Activated T-cell treated with anti-CD3 and anti-CD28 coated beads, Interleukin-2, amount 50 U/mL, for 72 hours (primary cell): ENCODE measurements at places on chromosomes 2 and 18. TPM values are rescaled to one million over a fixed set of nuclear protein-coding genes. Genes with fewer than 3 reads are reported as not detected.

DNA sequence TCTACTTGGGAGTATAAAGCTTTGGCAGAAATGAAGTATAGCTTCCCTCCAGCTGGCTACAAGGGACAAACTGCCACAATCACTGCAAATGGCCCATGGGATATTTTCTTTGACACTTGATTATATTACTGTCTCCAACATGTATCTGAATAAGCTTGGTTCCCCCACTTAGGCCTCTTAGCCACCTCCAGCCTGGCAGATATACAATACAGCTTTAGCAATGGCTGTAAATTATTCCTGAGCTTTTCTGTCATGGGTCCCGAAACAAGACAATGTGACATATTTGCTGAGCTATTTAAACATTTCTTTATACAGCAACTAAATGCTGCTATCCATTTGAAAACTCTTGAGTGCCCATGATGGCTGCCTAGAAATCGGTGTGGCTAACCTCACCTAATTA is 406.2 kb downstream of the SUCLG1 start:
- H3K4me3 ChIP-seq, result no peak overlapping the region
- no peaks in the 10 kb centered on the region for H3K36me3 ChIP-seq
- H3K27ac ChIP-seq, result no peak overlapping the region
- DNase-seq, result no peak

- no peak for DNase-seq
- peaks cover 34% of the 10 kb centered on the region for H3K4me1 ChIP-seq
- no peaks in the 10 kb centered on the region for H3K27me3 ChIP-seq
- H3K36me3 ChIP-seq, result peaks cover 2% of the 10 kb centered on the region
- H3K27ac ChIP-seq, result peak overlapping the region; percentile 34
Measured at GRCh38 chr2:171391532-171391931, 42.3 kb downstream of the METTL8 start.

- peaks cover 13% of the 10 kb centered on the region for H3K36me3 ChIP-seq
- H3K4me3 ChIP-seq, result no peak overlapping the region
- no peak overlapping the region for H3K27ac ChIP-seq
- no peaks in the 10 kb centered on the region for H3K4me1 ChIP-seq
Measured at GRCh38 chr2:165891345-165891744, 62.2 kb downstream of the TTC21B start.

DNA sequence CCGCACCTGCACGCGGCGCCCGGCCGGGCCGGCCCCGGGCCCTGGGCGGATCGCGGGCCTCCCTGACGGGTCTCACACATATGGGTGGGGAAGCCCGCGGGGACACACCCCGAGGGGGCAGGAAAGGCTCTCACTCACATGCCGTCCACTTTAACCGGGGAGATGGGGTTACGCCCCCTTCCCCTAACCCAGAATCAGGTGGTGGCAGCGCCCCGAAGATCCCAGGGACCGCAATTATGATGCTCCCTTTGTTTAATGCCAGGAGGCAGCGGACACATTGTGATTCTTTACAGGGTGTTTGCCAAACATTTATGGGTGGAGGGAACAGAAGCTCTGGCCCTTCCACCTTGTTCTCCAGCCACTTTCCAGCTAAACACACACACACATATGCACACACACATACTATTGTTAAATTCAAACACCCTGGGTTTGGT is 424 bp upstream of the ANKRD44 start:
- peaks cover 3% of the 10 kb centered on the region for H3K36me3 ChIP-seq
- H3K27me3 ChIP-seq, result no peaks in the 10 kb centered on the region
- peaks cover 72% of the 10 kb centered on the region for H3K4me1 ChIP-seq

- H3K27me3 ChIP-seq, result no peaks in the 10 kb centered on the region
- peaks cover 33% of the 10 kb centered on the region for H3K36me3 ChIP-seq
- no peak overlapping the region for H3K4me3 ChIP-seq
- peaks cover 13% of the 10 kb centered on the region for H3K4me1 ChIP-seq
Measured at GRCh38 chr2:6982934-6983589, 65.8 kb downstream of the RNF144A start.

DNA sequence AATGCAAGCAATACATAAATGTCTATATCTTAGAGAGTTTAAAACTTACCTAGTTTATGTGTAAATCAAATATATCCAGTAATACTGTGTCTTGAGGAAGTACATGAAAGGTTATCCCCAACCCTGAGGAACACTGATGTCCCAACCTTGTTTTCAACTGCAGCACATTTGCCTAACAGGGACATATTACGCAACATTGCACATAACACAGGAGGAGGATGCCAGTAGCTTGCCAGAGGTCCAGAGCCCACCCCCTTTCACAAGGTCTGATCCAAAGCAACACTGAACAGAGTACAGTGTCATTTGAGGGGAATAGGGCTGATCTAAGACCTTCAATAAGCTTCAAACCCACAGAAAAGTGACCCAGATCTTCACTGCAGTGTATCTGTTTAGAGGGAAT is 678.5 kb downstream of the ARHGAP15 start:
- H3K27ac ChIP-seq, result no peak overlapping the region
- no peak for DNase-seq
- H3K4me1 ChIP-seq, result peaks cover 9% of the 10 kb centered on the region

DNA sequence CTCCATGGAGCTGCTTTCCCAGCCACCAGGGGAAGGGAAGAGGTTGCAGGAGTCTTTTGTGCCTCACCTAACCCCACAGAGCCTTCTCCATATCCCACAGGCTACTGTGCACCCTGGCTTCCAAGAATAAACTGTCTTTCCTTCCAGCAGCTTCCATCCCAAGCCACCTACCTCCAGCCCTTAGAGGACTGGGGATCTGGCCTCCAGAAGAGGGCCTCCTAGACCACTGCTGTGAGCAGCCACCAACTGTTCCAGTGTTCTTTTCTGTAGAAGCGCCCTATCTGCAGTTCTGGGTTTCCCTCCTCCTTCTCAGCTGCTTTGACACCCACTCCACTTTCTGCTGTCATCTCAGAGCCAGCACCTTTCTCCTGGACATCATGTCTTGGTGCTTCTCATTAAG is 30.7 kb upstream of the REG3G start:
- H3K27ac ChIP-seq, result no peak overlapping the region
- DNase-seq, result no peak
- H3K4me1 ChIP-seq, result no peaks in the 10 kb centered on the region

GRCh38 chr2:183951630-183952029 is 646.7 kb upstream of the ZNF804A start:
- no peaks in the 10 kb centered on the region for H3K36me3 ChIP-seq
- H3K4me1 ChIP-seq, result no peaks in the 10 kb centered on the region
- no peak overlapping the region for H3K27ac ChIP-seq
- H3K27me3 ChIP-seq, result no peaks in the 10 kb centered on the region
- no peak for DNase-seq

DNA sequence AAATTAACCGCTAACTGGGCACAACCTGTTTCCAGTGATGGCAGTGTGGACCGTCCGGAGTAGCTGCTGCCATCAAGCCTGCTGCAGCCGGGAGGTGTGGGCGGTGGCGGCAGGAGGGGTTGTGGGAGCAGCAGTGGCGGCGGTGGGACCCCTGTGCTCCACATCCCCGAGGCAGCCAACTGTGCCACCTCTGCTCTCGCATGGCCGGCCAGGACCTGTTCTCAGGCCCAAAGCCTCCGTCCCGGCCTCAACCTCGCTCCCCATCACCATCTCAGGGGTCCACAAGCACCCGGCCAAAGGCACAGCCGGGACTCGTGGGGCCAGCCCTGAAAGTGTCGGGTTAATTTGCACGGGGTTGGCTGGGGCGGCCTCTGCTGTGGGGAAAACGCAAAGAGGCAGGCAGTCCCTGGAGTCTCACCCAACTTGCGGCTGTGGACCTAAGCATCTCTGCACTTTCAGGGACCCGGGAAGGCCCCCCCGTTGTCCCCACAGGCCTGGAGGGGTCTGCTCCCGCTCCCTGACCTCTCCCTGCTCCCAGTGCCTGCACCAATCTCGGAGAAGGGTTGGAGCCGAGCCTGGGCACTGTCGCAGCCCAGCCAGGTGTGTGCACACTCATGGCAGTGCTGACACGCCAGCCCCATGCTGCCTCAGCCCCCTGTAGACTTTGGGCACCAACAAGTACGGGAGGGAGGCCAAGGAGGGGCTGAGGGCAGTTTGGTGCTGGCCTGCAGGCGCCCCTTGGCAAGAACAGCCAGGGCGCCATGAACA is 44.4 kb upstream of the PEX13 start:
- H3K4me1 ChIP-seq, result peaks cover 38% of the 10 kb centered on the region
- H3K27ac ChIP-seq, result no peak overlapping the region
- no peak for DNase-seq
- no peak overlapping the region for H3K4me3 ChIP-seq
- H3K36me3 ChIP-seq, result no peaks in the 10 kb centered on the region

DNA sequence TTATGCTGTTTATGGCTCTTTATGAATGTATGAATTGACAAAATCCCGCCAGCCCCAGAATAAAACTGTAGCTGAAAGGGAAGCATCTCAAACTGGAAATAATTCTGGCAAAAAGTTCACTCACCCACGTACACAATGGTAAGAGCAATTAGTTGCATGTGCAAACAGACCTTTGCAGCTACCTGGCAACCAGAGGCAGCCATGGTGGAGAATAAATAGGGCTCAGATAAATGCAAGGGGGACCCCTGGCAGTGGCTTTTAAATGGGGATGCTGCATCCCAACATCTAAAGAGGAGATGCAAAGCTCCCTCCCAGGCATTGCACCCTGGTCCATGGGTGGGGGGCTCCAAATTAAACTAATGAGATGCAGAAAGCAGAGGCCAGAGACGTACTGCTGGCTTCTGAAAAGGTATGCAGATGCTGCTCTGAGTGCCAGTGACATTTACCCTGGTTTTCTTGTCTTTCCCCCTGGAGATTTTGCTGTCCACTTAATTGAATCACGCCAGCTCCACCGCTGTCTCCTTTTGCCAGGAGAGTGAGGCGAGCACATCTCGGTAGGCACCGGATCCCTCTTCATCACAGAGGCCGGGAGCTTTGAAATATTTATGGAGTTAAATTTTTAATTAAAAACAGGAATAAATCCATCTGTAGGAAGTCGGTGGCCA is 126.6 kb upstream of the NRP2 start:
- no peak overlapping the region for H3K4me3 ChIP-seq
- no peak overlapping the region for H3K27ac ChIP-seq
- no peaks in the 10 kb centered on the region for H3K36me3 ChIP-seq
- H3K27me3 ChIP-seq, result no peaks in the 10 kb centered on the region
- no peaks in the 10 kb centered on the region for H3K4me1 ChIP-seq

- DNase-seq, result no peak
- H3K4me3 ChIP-seq, result no peak overlapping the region
- no peaks in the 10 kb centered on the region for H3K27me3 ChIP-seq
- H3K4me1 ChIP-seq, result no peaks in the 10 kb centered on the region
- H3K27ac ChIP-seq, result no peak overlapping the region
Measured at GRCh38 chr2:65915273-65915672, 482.9 kb upstream of the SPRED2 start.

- no peak for DNase-seq
- H3K27ac ChIP-seq, result no peak overlapping the region
- no peak overlapping the region for H3K4me3 ChIP-seq
- H3K27me3 ChIP-seq, result peaks cover 12% of the 10 kb centered on the region
Measured at GRCh38 chr2:109537565-109538222, 76.1 kb downstream of the SEPTIN10 start.

DNA sequence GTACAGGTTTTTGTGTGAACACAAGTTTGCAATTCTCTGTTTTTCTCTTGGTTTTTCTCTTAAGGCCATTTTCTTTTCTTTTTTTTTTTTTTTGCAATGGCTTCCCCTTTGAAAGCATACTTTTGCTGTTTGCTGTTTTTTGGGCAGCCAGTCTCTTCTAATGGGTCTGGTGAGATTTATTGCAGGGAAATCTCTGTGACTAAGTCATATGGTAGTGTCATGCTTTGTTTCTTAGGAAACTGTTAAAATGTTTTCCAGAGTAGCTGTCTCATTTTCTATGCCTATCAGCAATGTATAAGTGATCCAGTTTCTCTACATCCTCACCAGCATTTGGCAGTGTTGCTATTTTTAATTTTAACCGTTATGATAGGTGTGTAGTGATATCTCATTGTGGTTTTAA is 27.9 kb upstream of the CDCA7 start:
- H3K36me3 ChIP-seq, result peaks cover 6% of the 10 kb centered on the region
- no peak for DNase-seq
- H3K27me3 ChIP-seq, result peaks cover 16% of the 10 kb centered on the region
- H3K4me3 ChIP-seq, result no peak overlapping the region
- H3K27ac ChIP-seq, result no peak overlapping the region

GRCh38 chr2:201806442-201807170 is at the start of gene CDK15:
CDK15 (plus strand) TSS chr2:201806537; CDS start chr2:201806665, 128 bp downstream.
- H3K27me3 ChIP-seq, result peaks cover 27% of the 10 kb centered on the region
- no peaks in the 10 kb centered on the region for H3K36me3 ChIP-seq
- DNase-seq, result no peak
- H3K4me1 ChIP-seq, result no peaks in the 10 kb centered on the region

GRCh38 chr18:57754577-57755338 is 48.4 kb downstream of the ATP8B1 start:
- no peak overlapping the region for H3K27ac ChIP-seq
- no peak for DNase-seq
- H3K27me3 ChIP-seq, result no peaks in the 10 kb centered on the region
- H3K4me1 ChIP-seq, result peaks cover 10% of the 10 kb centered on the region
- H3K36me3 ChIP-seq, result no peaks in the 10 kb centered on the region

DNA sequence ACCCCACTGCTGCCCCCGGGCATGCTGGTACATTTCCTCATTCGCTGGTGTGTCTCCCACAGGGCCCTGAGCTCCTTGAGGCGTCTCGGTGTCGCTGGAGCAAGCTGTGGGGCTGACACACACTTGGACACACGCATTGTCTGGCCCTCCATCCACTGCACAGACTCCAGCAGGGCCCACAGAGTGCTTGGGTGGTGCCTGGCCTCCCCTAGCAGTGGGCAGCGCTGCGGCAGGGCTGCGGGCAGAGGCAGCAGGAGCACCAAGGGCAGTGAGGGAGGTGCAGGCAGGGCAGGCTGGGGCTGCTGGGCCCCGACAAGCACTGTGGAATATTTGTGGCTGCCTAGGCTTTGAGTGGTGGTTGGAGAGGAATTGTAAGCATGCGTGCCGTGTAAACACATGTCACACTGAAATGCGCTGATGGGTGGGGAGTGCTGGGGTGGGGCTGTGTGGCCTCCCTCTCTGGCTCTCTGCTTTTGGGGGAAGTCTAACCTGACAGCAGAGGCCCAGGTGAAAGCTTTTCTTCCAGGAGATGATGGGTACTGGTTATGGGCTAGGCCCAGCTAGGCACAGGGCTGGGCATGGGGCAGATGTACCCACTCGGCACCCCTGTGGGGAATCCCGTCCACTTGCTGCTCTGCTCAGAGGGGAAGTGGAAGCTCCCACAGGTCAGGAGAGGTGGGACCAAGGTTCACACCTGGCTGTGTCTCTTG is 55.5 kb upstream of the HS6ST1 start:
- no peak overlapping the region for H3K4me3 ChIP-seq
- no peaks in the 10 kb centered on the region for H3K36me3 ChIP-seq
- DNase-seq, result no peak
- H3K27ac ChIP-seq, result no peak overlapping the region
- H3K27me3 ChIP-seq, result no peaks in the 10 kb centered on the region
- peaks cover 6% of the 10 kb centered on the region for H3K4me1 ChIP-seq

The KLHL14 gene
- not detected for total RNA-seq

The IL36G gene
- total RNA-seq, result not detected

The SPRED2 gene
- total RNA-seq, result 3.1 TPM

The NEU2 gene
- not detected for total RNA-seq

The PKDCC gene
- not detected for total RNA-seq

The ADRA2B gene
- 2.1 TPM for total RNA-seq

The NYAP2 gene
- total RNA-seq, result not detected

The POTEI gene
- total RNA-seq, result not detected
